Activated T-cell treated with anti-CD3 and anti-CD28 coated beads, Interleukin-2, amount 50 U/mL, for 24 hours (primary cell): ENCODE measurements at places on chromosomes 16 and 17.

- H3K27me3 ChIP-seq: no peaks in the 10 kb centered on the region
- H3K4me1 ChIP-seq: no peaks in the 10 kb centered on the region
- no peak overlapping the region for H3K27ac ChIP-seq
- no peak overlapping the region for H3K4me3 ChIP-seq
- no peak for DNase-seq
These were observed 1917.7 kb downstream of the TP53TG3F start for GRCh38 chr16:35377142-35377541.

GRCh38 chr17:66234611-66235010 is 5.4 kb upstream of the APOH start:
- DNase-seq: no peak
- no peaks in the 10 kb centered on the region for H3K36me3 ChIP-seq
- no peak overlapping the region for H3K4me3 ChIP-seq
- no peaks in the 10 kb centered on the region for H3K27me3 ChIP-seq
- H3K27ac ChIP-seq: no peak overlapping the region
- H3K4me1 ChIP-seq: peaks cover 5% of the 10 kb centered on the region

DNA sequence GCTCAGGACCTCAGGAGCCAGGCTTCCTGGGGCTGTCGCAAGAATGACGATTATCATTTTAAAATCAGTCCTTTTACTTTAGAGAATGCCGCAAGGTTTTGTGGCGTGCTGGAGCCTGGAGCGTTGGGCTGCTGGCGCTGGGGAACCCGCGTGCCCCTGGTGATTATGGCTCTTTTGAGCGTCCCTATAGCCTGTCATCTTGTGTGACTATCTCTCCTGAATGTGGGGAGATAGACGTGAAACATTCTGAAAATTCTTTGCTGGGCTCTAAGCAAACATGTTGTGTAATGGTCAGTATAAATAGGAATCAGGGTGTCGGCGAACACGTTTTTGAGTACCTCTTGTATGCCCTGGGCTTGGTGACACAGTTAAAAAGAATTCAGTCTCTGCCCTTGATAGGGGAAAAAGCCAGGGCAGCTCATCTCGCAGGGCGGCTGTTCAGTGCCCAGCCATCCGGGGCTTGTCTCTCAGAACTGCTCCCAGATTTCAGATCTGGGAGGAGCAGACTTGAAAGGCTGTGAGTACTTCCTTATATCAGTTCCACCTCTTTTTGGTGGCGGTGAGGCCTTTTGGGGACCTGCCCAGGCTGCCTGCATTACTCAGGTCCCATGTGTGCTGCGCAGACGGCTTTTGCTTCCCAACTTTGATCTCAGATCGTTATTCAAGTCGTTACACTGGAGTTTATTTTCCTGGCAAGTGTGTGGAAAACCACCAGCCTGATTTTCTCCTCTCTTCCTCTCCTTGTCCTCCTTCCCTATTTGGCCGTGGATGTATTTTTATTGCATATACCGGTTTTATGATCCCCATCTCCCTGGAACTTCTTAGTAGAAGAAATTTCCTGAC is 973 bp downstream of the SLC7A6 start:
- H3K27me3 ChIP-seq: no peaks in the 10 kb centered on the region
- H3K27ac ChIP-seq: peak overlapping the region; percentile 98
- DNase-seq: peak; percentile 64
- peak overlapping the region; percentile 86 for H3K4me3 ChIP-seq
- H3K4me1 ChIP-seq: peaks cover 60% of the 10 kb centered on the region

DNA sequence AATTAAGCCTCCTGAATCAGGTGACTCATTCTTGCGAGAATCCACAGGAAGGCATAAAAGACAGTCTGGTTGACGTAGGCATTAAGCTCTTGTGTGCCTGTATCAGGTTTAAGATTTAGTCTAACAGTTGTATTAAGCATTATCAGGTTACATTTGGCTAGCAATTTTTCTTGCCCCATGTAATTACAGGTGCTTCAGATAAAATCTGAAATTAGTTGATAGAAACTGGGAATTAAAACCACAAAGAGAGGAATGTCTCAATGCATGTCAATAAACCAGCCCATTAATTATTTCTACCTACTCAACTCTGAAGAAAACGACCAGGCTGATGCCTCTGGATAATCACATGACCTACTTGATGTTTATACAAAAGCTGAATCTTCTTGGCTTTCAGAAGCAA is 217.2 kb downstream of the CA10 start:
- H3K27me3 ChIP-seq: peaks cover 3% of the 10 kb centered on the region
- no peaks in the 10 kb centered on the region for H3K4me1 ChIP-seq
- H3K27ac ChIP-seq: no peak overlapping the region
- H3K36me3 ChIP-seq: no peaks in the 10 kb centered on the region
- no peak overlapping the region for H3K4me3 ChIP-seq
- no peak for DNase-seq

GRCh38 chr17:80894439-80894721 is 97.3 kb upstream of the CHMP6 start:
- H3K4me1 ChIP-seq: peaks cover 86% of the 10 kb centered on the region
- no peaks in the 10 kb centered on the region for H3K27me3 ChIP-seq
- H3K27ac ChIP-seq: peak overlapping the region; percentile 100
- no peak for DNase-seq

- H3K36me3 ChIP-seq: peaks cover 90% of the 10 kb centered on the region
- peak overlapping the region; percentile 88 for H3K27ac ChIP-seq
- H3K4me1 ChIP-seq: peaks cover 66% of the 10 kb centered on the region
- H3K4me3 ChIP-seq: no peak overlapping the region
- H3K27me3 ChIP-seq: no peaks in the 10 kb centered on the region
These were observed 10.9 kb downstream of the HSPB9 start for GRCh38 chr17:42133461-42134041.

DNA sequence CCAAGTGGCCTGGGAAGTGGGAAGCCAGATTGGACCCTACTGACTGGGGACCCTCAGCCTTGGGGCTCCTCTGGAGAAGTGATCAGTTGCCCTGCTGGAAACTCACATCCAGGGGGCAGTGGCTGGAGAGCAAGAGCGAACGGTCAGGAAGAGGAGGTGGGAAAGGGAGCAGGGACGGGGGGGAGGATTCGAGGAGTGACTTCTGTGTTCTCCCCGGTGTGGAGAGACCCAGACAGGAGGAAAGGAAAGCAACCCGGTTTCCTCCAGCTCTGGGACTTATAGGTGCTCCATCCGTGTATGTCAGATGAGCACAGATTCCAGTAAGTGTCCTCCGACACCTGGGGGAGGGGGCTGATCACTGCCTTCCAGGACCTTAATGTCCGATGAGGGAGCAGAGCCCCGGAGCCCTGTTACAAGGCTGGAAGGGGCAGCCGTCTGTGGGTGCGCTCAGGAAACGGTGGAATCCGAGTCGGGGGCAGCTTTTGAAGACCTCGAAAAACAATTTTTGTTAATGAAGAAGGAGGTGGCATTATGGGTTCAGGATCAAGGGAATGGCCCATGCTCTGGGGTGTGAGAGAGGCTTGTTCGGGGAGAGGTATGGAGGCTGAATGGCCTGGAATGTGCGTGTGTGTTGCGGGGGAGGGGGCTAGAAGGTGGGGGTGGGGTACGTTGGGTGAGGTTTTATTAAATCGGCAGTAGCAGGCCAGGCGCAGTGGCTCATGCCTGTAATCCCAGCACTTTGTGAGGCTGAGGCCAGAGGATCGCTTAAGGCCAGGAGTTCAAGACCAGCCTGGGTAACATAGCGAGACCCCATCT is 34.8 kb upstream of the NDRG4 start:
- H3K27me3 ChIP-seq: peaks cover 76% of the 10 kb centered on the region
- peaks cover 5% of the 10 kb centered on the region for H3K4me1 ChIP-seq

GRCh38 chr17:61567045-61567802 is 23.8 kb downstream of the NACA2 start:
- no peak overlapping the region for H3K27ac ChIP-seq
- H3K36me3 ChIP-seq: no peaks in the 10 kb centered on the region
- H3K4me1 ChIP-seq: peaks cover 4% of the 10 kb centered on the region
- H3K4me3 ChIP-seq: no peak overlapping the region
